ENCODE measurements at places on chromosomes 13 and 19. TPM values are rescaled to one million over a fixed set of nuclear protein-coding genes. Genes with fewer than 3 reads are reported as not detected.

Gene COL4A1
- 99.9 TPM for total RNA-seq

Gene UHRF1
- 60.1 TPM for total RNA-seq

Gene CGB5
- total RNA-seq: 8.1 TPM

DNA sequence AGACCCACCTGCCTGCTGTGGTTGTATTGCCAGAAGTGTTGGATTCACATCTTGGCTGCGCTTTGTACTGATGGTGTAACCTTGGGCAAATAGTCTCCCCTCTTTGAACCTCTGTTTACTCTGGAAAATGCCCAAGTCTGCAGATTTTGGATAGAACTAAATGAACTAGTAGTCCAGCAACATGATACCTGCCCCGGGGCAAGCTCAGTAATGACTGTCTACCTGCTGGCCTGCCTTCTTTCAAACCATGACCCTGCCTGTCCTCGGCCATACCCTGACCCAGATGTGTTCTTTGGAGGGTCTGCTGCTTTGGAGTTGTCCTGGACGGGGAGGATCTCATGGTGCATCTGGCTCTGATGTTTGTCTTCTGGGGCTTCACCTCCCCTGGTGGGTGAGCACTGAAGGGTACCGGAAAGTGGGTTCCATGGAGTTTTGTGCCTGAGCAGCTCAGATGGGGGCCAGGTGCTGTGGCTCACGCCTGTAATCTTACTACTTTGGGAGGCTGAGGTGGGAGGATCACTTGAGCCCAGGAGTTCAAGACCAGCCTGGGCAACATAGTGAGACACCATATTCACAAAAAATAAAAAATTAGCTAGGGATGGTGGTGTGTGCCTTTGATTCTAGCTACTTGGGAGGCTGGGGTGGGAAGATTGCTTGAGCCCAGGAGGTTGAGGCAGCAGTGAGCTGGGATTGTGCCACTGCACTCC is 59.5 kb downstream of the TNFRSF19 start:
- no peak for DNase-seq

Gene JAK3
- 0.39 TPM for total RNA-seq

Gene ZNF284
- total RNA-seq: 2.6 TPM

GRCh38 chr19:47209319-47210179 is 21.4 kb downstream of the BBC3 start:
- peak; percentile 33 for DNase-seq

Gene MISP
- total RNA-seq: 0.37 TPM

- peak; percentile 87 for DNase-seq
These were observed 254.2 kb downstream of the ITGBL1 start for GRCh38 chr13:101706651-101707050.

DNA sequence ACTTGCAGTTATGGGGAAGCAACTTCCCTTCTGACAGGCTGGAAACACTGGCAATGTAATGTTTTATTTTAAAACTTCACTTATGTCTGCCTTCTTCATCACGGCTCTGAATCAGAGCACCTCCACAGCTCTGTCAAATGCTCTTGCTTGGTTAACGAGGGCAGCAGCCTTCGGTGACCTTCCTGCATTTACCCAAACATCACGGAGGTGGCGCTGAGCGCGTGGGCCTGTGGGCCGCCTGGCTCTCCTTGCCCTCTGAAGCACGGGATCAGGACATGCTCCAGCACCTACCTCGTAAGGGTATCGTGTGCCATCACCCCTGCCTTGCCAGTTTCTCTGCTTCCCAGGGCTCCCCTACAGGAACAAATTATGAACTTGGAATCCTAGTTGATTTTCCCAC is 310.0 kb downstream of the TEX29 start:
- DNase-seq: no peak

Gene LILRA1
- total RNA-seq: not detected

Gene C19orf85
- total RNA-seq: not detected

Gene CCDC194
- total RNA-seq: 0.47 TPM

DNA sequence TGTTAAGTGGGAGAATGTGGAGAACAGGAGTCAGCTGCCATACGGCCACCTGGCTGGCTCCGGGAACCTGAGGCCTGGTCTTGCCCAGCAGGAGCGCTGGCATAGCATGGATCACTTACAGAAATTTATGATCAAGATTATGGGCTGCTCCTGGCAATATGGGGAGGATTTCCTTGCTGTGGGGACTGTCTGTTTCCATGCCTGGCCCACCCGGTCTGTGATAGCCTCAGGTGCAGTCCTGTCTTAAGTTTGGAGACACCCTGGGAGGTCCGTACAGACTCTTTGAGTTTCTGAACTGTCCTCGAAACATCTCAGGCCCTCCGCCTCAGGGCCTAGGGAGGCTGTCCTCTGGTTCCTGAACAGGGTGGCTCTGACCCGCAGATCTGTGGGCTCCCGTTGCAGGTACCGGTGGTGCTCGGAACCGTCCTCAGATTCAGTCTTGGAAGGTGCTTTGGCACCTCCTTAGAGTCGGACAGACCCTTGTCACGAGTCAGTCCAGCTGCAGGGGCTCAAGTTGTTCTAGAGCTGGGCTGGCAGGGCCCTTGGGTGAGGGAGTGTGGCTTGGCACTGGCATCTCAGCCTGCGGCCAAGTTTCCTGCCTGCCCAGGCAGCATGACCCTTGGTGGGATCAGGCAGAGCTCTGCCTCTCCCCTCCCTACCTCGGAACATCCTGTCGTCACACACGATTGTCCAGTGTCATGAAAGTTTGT is 4.9 kb downstream of the TFDP1 start:
- no peak for DNase-seq

Gene TLE2
- not detected for total RNA-seq

DNA sequence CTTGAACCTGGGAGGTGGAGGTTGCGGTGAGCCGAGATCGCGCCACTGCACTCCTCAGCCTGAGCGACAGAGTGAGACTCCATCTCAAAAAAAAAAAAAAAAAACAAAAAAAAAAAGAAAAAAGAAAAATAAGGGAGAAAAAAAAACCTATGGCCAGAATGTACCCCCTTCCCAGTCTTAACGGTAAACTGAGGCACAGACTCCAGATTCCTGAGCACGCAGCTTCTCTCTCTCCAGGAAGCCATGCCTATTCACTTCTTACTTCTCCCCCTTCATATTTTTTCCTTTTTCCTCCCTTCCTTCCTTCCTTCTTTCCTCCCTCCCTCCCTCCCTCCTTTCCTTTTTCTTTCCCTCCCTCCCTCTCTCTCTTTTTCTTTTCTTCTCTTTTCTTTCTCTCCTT is 5.4 kb downstream of the ADGRE2 start:
- DNase-seq: no peak

- no peak for DNase-seq
These were observed 362.5 kb downstream of the ZNF536 start for GRCh38 chr19:30734669-30735068.

GRCh38 chr13:43251961-43252360 is 228.6 kb downstream of the DNAJC15 start:
- DNase-seq: no peak

- DNase-seq: peak; percentile 60
These were observed 10.1 kb downstream of the AP2S1 start for GRCh38 chr19:46840498-46840942.

DNA sequence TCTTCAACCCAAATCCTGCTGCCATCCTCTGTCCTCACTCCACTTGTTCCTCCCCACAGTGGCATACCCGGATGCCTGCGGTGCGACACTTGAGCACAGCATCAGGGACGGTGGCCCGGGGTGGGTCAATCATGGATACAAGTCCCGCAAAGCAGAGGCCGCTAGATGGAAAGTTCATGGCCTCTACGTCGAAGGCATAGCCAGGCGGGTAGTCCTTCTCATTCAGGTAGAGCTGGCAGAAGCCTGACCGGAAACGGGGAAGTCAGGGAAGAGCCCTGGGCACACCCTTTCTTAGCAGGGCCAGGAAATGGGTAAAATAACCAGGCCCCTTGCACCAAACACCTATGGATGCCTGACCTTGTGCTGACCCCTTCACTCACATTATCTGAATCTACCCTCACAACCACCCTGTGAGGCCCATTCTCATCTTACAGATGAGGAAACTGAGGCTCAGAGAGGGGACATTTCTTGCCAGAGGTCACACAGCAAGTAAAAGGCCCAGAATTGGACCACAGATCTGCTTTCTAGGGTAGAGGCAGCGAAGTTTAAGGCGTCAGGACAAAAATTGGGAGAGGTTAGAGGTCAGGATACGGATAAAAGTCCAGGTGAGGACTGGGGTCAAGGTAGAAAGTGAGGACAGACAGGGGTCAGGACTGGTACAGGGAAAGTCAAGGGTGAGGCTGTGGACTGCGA is 6.5 kb downstream of the ATP4A start:
- no peak for DNase-seq

GRCh38 chr13:43574605-43575004 is 212.2 kb downstream of the ENOX1 start:
- no peak for DNase-seq

DNA sequence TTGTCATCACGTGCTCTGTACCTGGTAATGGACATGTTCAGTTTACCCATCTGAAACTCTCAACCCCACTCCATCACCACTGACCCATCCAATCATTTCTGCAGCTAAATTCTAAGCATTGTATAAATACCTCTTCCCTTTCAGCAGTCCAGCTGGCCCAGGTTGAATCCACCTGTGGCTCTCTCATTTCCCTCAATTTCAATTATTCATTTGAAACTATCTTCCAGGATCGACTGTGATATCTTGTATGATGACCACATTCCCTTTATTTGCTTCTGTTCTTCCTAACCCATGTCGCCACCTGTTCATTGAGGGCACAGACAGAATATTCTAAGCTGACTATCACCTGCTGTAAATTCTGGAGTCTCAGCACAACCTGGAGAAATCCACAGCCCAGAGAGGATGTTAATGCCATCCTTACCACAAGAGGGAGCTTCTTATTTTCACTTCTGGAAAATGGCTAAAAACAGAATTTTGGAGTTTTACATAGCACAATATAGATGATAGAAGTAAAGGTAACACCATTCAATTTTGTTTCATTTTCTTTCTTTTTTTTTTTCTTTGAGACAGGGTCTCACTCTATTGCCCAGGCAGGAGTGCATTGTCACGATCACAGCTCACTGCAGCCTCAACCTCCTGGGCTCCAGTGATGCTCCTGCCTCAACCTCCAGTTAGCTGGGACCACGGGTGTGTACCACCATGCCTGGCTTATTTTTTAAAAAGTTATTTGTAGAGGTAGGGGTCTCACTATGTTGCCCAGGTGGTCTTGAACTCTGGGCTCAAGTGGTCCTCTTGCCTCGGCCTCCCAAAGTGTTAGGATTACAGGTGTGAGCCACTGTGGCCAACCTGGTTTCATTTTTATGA is 38.6 kb downstream of the ZNF823 start:
- peak; percentile 43 for DNase-seq

GRCh38 chr19:50801107-50801506 is 10.9 kb downstream of the ACP4 start:
- no peak for DNase-seq

GRCh38 chr19:35883882-35884281 is 15.5 kb downstream of the APLP1 start:
- DNase-seq: no peak

Gene TMC4
- total RNA-seq: not detected

Gene C19orf81
- total RNA-seq: 4.9 TPM

Gene SPTBN4
- 0.67 TPM for total RNA-seq

GRCh38 chr13:44249431-44249836 is 124.2 kb upstream of the SERP2 start:
- DNase-seq: peak; percentile 79

Gene TNFRSF19
- 55.5 TPM for total RNA-seq

- DNase-seq: no peak
These were observed 29.3 kb upstream of the TNFAIP8L1 start for GRCh38 chr19:4609878-4610511.

Data from M059J (cell line).